ENCODE measurements at places on chromosomes 3 and 15.

DNA sequence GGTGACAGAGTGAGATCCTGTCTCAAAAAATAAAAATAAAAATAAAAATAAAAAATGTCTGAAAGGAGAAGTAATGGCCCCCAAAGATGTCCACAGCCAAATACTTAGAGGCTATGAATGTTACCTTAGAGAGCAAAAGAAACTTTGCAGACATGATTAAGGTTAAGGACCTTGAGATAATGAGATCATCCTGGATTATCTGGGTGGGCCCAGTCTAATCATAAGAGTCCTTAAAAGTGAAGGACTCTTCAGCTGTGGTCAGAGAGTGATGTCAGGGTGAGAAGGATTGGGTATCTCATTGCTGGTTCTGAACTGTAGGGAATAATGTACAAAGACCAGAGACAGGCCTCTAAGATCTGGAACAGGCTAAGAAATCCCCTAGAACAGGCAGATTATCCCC lies 84.9 kb upstream of the POU1F1 start:
- no peak for DNase-seq

GRCh38 chr3:133874344-133874743 lies 21.3 kb downstream of the RAB6B start:
- no peak for DNase-seq

DNA sequence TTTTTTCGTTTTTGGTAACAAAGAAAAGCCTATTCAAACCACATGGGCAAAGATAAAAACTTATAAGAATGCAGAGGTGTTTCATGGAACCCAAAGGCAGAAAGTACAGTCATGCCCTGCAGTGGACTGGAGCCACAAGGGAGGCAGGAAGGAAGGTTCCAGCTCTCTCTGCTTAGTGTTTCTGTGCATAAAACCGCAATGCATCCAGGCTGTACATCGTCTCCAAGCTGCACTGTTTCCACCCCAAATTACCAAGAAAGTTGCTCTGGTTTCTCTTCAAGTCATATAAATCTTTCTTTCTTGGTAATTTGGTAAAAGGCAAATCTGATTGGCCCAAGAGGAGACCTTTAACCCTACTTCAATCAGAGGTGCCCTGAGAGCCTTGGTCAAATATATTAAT lies 15.8 kb downstream of the TRAT1 start:
- DNase-seq: peak; percentile 65

- DNase-seq: no peak
These were observed 11.4 kb upstream of the IGDCC3 start for GRCh38 chr15:65389226-65389625.

DNA sequence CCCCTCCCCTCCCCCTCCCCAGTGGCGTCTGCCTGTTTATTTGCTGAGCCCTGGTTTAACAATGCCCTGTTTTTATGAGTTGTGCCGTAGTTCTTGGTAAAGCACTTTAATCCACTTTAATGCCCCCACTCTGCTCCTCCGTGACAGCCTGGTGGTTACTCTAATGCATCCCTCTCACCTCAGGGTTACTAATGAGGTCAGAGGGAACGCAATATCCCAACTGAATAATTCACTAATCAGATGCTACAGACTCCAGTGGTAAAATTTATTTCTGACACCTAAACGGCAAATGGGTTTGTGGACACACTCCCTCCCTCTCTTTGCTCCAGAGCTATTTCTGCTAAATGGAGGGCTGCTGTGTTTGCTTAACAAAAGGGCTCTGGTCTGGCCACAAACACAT lies 26.1 kb upstream of the NTRK3 start:
- DNase-seq: no peak
